ENCODE measurements at places on chromosomes 6 and 20.

DNA sequence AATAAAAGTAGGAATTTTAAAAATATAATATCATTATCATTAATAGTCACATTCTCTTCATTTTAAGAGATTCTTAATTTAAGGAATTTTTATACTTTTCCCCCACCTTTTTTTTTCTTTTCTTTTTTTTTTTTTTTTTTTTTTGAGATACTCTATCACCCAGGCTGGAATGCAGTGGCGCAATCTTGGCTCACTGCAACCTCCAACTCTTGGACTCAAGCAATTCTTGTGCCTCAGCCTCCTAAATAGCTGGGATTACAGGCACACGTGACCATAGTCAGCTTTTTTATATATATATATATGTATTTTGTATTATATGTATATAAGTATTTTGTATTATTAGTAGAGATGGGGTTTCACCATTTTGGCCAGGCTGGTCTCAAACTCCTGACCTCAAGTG is 457.7 kb downstream of the CDKAL1 start:
- no peak for DNase-seq

GRCh38 chr20:42346189-42347170 is 728.3 kb upstream of the CHD6 start:
- no peak for DNase-seq

- DNase-seq = no peak
Measured at GRCh38 chr20:52129611-52130010, 62.0 kb downstream of the ZFP64 start.

- DNase-seq = no peak
Measured at GRCh38 chr6:9985481-9985880, 429.4 kb downstream of the TFAP2A start.

- DNase-seq = no peak
Measured at GRCh38 chr20:63289311-63290135, 3.5 kb upstream of the COL20A1 start.

DNA sequence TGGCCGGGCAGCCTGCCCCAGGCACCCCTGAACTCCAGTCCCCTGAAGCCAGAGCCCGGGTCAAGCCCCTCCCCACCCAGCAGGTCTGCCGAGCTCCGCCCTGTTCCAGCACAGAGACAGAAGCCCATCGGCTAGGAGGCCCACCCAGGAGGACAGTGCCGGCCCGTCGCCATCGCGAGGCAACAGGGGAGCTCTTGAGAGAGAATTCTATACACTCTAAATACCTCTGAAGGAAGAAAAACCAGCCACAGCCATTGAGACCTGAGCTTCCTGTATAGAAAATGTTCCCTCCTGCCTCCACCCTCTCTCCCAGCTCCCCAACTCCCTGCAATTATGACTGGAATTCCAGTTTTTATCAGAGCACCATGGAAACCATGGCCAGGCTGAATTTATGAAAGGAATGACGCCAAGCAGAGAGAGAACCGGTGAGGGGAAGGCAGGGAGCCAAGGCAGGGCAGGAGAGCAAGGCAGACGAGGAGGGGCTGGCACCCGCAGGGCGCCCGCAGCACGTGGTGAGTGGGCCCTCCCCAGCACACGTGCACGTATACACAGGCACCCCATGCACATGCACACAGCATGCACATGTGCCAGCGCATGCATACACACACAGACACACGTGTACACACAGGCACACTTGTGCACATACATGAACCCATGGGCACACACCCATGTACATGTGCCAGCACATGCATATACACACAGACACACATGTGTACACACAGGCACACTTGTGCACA is 27.6 kb upstream of the MRGBP start:
- DNase-seq = no peak

DNA sequence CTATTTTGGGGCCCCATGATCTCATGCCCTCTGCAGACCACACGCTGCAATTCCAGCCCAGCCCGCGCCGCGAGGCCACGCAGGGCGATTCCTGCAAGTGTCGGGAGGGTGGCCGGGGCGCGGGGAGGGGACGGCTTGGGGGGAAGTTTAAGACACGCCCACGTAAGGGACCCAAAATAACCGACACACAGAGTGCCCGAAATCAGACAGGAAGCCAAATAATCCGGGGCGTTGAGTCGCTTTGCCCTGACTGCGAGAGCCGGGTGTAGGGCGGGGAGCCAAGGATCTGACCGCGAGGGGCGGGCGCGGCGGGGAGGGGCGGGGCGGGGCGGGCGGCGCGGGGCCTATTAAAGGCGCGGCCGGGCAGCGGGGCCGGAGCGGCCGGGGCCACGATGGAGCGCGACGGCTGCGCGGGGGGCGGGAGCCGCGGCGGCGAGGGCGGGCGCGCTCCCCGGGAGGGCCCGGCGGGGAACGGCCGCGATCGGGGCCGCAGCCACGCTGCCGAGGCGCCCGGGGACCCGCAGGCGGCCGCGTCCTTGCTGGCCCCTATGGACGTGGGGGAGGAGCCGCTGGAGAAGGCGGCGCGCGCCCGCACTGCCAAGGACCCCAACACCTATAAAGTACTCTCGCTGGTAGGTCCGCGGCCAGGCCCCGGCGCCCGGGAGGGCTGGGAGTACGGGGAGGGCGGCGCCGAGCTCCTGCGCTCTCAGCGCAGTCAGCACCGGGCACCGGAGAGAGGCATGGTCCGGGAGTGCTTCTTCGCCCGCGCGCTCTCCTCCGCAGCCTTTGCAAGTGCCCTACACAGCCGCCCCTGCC is at the start of gene ENPP1:
ENPP1 (plus strand) TSS at position 377 of the 816 bp plus-strand sequence; CDS start at position 393, 16 bp downstream.
- DNase-seq = peak; percentile 12

GRCh38 chr20:60306551-60306950 is 348.3 kb downstream of the CDH26 start:
- DNase-seq = no peak

- DNase-seq = no peak
Measured at GRCh38 chr20:35561671-35562070, 19.8 kb downstream of the ERGIC3 start.

GRCh38 chr6:74780831-74781230 is 425.0 kb downstream of the COL12A1 start:
- DNase-seq = no peak

- no peak for DNase-seq
Measured at GRCh38 chr6:169317441-169318202, 64.0 kb upstream of the THBS2 start.

GRCh38 chr6:87483929-87484328 is 11.2 kb downstream of the SLC35A1 start:
- no peak for DNase-seq

DNA sequence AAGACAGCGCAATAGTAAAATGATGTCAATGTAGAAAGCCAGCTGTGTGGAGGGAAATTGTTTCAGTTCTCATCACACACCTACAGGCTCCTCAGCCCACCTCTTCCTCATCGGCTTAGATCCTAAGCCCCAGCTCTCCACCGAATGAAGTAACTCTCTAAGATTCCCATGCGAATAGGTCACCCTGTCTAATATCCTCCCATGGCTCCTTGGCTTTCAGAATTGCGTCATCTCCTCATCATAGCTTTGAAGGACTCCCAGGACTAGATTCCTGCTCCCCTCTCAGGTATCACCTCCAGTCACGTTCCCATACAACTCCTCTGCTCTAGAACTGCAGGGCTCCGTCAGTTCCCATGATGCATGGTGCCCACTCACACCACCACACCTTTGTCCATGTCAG is 16.2 kb upstream of the SLC22A16 start:
- DNase-seq = no peak

- DNase-seq = no peak
Measured at GRCh38 chr6:12749531-12750379, 33.2 kb downstream of the PHACTR1 start.

- no peak for DNase-seq
Measured at GRCh38 chr6:154792761-154793160, 59.5 kb downstream of the SCAF8 start.

DNA sequence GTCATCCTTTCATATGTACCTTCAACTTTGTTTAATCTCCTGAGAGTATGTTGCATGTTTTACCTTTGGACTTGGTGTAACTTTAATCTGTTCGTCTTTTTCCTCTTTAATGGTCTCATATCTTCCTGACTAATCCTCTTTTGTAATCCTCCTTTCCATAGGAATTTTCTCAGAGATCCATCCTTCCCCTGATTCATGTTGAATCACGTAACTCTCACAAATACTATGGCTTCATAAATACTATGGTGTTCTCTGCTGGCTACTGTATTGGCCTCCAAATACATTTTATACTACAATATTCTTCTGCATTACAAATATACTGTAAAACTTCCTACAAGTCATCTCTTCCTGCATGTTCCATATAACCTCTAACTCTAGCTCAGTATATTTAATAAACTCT is 317.7 kb upstream of the ADGRB3 start:
- DNase-seq = no peak

- DNase-seq = no peak
Measured at GRCh38 chr20:9028419-9028818, 40.5 kb upstream of the PLCB4 start.

DNA sequence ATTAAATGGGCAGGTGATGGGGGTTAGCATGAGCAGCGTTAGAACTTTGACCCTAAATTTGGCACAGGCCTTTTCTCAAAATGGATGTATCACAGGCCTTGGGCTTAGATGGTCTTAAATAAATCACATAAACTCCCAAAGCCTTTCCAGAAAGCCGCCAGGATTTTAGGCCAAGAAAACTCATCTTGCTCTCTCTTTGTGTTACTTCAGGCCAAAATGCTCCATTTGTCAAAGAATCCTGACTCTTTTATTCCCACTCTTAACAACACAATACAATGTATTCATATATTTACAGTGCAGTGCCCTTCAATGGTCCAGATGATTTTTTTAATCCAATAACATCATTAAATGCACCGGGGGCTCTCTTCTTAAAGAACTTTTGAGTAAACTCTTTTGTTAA is 5.9 kb upstream of the TCP11 start:
- DNase-seq = no peak

DNA sequence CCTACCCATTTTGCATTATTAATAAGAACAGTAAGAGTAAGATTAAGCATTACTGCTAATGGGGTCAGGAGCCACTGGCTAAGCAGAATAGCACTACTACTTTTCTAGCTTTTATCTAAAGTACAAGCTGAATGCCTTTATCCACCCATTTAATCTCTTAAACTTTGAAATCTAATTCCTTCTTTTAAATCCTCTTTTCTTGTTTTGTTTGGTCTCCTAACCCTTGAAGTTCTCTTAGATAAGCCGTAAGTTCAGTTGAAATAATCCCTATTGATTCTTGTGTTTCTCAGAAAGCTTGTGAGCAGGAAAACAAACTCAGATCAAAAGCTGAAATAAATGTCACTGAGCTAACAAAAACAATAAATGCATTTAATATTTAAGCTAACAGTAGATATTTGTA is 380.2 kb downstream of the TBC1D32 start:
- no peak for DNase-seq

DNA sequence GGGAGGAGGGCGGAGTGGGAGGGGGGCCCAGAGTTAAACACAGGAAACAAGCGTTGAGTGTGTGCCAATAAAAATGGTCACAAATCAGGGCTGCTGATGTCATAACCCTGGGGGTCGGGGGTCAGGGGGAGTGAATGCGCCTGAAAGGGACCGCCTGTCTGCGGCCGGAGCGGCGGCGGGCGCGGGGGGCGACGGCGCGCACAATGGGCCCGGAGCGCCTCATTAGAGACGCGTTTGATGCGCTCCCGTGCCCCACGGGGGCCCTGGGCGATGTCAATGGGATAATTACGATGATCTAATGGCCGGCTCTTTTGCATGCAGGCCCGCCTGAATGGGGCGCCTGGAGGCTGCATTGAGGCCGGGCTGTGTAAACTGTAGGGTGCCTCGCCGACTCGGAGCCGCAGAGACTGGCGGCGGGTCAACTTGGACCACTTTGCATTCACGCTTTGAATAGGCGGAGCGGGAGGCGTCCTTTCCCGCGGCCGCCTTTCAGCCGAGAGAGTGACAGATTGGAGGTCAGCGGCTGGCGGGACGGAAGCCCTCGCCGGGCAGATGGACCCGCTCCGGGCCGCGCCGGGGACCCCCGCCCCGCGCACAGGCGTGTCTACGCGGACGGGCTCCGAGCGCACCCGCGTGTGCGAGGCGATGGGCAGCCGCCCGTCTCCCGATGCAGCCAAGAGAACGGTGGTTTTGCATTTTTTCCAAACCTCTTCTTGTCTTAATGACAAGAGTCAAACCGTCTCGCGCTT is 296.1 kb downstream of the TFAP2C start:
- no peak for DNase-seq

DNA sequence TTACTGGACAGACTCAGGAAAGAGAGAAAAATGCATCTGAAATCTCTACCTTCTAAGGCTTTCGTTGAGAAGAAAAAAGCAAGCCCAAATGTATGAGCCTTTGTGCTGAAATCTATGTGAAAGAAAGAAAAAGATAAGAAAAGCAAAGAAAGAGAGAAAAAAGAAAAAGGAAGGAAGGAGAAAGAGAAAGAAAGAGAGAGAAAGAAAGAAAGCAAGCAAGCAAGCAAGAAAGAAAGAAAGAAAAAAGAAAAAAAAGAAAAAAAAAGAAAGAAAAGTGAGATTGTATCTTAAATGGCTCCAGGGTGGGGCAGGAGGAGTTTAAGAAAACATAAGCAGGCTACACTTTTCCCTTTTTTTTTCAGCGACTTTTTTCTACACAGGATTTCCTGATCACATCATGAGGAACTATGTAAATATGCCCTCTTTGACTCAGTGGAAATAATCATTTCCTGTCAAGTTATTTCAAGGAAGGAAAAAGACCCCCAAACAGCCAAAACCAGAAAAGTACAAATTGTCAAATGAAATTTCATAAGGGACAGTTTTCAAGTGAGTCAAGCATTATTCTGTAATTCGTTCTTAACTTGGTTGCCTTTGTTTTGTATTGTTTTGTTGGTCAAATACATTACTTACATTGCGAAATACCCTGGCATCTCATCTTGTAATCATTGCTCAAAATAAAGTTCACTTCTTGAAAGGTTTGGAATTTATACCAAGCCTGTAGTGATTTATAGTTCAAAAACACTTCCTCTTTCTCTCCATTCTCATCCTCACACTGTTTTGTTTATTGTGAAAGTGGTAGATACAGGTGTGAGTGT is 79.5 kb upstream of the RNF217 start:
- DNase-seq = no peak

DNA sequence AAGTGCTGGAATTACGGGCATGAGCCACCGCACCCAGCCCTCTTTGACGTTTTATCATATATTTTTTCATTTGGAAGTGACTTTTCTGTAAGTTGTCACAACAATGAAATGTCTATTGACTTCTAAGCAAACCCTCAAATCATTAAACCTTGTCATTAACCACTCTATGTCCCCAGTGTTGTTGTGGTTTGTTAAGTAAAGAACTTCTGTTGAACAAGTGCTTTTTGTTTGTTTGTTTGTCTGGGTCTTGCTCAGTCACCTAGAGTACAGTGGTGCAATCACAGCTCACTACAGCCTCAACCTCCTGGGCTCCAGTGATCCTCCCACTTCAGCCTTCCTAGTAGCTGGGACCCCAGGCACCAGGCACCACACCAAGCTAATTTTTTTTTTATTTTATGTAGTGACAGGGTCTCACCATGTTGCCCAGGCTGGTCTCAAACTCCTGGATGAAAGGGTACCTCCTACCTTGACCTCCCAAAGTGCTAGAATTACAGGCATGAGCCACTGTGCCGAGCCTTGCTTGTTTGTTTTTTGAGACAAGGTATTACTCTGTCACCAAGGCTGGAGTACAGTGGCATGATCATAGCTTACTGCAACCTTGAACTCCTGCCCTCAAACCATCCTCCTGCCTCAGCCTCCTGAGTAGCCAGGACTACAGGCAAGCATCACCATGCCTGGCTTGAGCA is 57.6 kb upstream of the LOC128125822 start:
- no peak for DNase-seq

GRCh38 chr6:26271668-26272024 is 93.4 kb upstream of the BTN3A2 start:
- DNase-seq = no peak

GRCh38 chr6:144215402-144215931 is 65.2 kb downstream of the STX11 start:
- no peak for DNase-seq
